ENCODE measurements at places on chromosomes 4 and X.

DNA sequence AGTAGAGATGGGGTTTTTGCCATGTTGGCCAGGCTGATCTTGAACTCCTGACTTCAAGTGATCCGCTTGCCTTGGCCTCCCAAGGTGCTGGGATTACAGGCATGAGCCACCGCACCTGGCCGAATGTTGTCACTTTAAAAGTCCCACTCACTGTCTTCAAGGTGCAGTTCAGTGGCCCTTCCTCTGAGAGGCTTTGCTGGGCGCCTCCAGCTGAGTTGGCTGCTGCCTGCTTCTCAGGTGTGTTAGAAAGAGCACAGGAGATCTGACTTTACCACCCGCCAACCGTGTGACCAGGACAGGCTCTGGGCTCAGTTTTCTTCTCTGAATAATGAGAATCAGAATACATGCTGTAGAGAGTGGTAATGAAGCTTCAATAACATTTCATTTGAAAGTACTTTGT, 207.4 kb downstream of the CEP135 start:
- DNase-seq = no peak

GRCh38 chrX:23013366-23013765, 13.6 kb downstream of the DDX53 start:
- no peak for DNase-seq

GRCh38 chr4:536351-536972, 37.5 kb downstream of the PIGG start:
- no peak for DNase-seq

- no peak for DNase-seq
These were observed 189.8 kb upstream of the ANK2 start for GRCh38 chr4:112859456-112860184.

DNA sequence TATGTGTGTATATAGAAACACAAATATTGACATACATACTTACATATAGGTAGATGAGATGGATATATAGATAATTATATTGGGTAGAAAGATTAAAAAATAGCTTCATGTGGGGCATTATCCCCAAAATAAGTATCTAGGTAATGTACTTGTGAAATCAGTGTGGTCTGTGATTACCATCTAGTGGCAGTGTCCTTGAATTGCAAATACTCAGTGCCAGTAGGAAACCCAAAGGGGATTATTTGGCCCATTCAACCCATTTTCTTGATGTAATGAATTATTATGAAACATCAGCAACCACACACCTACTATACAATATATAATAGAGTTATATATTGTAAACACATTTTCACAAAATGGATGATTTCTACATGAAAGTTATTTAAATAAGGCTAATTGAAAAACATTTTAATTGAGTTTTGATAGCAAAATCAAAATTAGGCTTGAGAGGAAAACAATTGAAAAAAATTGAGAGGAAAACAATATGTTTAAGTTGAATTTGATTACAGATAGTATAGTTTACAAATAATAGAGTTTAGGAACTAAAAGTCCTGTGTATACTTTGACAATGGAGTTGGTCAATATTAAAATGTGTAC, 389.4 kb downstream of the GALNTL6 start:
- peak; percentile 40 for DNase-seq

- no peak for DNase-seq
These were observed 97.8 kb upstream of the ANK2 start for GRCh38 chr4:112951362-112952312.

DNA sequence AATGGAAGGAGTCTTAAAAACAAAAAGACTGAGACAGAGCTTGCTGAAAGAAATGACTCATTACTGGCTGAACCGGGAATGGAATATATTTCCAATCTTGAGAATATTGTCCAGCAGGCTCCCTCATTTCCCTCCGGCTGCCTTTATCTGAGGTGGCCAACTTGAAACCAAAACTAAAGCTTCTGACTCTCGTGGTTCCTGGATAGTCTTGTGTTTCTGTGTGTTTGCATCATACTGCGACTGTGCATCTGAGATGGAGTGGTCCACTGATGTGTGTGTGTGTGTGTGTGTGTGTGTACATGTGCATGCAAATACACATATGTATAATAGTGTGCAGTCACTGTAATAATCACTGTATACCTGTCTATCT, 145.6 kb upstream of the SCML1 start:
- peak; percentile 69 for DNase-seq

- DNase-seq = no peak
These were observed 87.3 kb downstream of the STPG2 start for GRCh38 chr4:98055800-98056501.

DNA sequence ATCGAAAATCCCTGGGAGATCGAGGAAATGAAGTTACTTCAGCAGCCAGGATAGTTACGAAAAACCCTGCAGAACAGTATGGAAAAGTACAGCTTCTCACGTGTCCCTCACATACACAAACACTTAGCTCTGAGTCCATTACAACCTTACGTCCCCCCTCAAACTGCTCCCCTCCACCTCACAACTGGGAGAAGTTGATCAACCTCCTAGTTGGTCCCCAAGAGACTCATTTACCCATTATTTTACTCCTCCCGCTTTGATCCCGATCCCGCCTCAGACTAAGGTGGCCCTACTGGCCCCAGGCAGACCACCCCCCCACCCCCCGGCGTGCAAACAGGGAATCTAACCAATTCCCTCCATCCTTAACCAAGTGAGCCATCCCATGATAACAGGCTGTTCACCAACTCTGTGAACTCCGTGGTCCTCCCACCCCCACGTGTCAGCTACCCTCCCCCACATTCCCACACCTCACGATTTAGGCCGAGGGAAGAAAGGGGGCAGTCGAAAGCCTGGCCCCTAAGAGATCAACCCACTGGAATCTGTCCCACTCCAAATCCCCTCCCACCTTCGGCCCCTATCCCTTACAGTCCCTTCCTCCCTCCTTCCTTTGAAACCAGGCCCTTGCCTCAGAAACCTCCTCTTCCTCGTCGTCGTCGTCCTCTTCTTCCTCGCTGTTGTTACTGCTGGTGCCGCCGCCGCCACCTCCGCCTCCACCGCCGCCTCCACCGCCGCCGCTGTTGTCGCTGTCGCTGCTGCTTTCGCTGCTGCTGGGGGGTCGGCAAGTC, 755 bp downstream of the ANKRD17 start:
- DNase-seq = no peak

- no peak for DNase-seq
These were observed 348.4 kb upstream of the FAT1 start for GRCh38 chr4:187071946-187072600.

DNA sequence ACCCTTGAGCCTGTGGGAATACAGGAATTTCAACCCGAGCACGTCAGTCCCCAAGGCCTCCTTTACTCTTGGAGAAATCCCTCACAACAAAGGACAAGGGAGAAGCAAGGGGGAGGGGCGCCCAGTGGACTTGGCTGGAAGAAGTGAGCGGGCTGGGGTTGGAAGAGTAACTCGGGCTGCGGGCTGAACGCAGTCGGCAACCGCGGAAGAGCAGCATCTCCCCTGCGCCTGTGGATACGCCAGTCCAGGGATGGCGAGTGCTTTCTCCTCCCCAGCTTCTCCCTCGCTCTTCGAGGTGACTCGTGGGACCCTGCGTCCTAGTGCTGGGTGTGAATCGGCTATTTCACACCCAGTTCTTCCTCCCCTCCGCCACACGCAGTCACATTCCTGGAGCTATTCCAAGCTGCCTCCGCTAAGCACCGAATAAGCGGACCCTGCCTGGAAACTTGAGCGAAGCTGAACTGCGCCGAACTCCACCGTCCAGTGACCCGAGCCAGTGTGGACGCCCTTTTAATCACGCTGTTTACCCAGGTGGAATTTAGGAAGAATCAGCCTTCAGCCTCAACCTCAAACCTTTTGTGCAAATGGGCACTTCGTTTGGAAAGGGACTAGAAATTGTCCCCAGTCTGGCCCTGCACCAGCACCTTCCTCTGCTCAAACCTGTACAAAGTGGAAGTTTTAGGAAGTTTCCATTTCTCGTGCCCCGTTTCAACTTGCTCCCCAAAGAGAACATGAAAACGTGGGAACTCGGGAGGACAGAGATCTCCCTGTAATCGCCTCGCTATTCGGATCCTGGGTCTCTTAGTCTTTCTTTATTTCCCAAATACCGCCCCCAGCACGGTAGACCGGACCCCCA, 64.3 kb upstream of the WDR17 start:
- peak; percentile 31 for DNase-seq
